Prostate gland (tissue), 2 donors: ENCODE measurements at places on chromosomes 3 and 15. TPM values are rescaled to one million over a fixed set of nuclear protein-coding genes. Genes with fewer than 3 reads are reported as not detected.

- DNase-seq, result no peak
Measured at GRCh38 chr3:29514170-29514569, 233.3 kb downstream of the RBMS3 start.

DNA sequence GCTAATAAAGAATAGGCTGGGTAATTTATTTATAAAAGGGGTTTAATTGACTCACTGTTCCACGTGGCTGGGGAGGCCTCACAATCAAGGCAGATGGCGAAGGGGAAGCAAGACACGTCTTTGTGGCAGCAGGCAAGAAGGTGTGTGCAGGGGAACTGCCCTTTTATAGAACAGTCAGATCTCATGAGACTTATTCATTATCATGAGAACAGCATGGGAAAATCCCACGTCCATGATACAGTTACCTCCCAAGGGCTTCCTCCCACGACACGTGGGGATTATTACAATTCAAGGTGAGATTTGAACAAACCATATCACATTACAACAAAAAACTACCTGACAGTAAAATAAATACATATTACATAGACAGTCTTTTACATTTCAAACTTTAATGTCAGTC, 414.9 kb downstream of the NAALADL2 start:
- DNase-seq, result no peak

DNA sequence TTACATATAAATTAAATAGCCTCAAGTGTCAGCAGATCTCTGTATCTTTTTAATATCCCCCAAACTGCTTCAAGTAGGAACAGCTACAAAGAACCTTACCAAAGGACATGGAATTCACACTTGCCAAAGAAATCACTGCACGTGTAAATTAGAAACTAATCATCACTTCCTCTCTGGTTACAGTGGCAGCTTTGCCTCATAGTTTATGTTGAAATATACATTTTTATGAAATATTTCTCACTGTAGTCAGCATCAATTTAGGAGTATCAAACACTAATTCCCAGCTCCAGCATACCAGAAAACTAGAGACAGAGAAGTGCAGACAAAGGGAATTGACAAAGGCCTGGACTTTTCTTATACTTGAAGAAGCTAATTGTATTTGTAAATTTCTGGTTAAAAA, 260.9 kb downstream of the TIGIT start:
- no peak for DNase-seq

PPP1R14D gene
- not detected for total RNA-seq

- DNase-seq, result no peak
Measured at GRCh38 chr3:129552287-129553050, 9.5 kb downstream of the H1-8 start.

DNA sequence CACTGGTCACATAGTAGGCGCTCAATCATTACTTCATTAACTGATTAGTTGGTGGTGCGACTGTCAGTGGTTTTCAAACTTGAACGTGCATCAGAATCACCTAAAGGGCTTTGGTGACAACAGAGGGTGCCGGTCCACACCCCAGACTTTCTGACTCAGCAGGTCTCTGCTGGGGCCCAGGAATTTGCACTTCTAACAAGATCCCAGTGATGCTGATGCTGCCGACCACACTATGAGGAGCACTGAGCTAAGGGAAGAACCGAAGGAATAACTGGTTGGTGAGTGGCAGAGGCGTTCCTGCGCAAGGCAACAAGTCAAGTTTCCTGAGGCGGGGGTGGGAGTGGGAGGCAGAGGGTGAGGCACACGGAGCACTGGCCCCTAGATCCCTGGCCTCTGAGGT, 18.8 kb downstream of the HAPLN3 start:
- DNase-seq, result no peak

UCN2 gene
- total RNA-seq, result 1.6 TPM

DNA sequence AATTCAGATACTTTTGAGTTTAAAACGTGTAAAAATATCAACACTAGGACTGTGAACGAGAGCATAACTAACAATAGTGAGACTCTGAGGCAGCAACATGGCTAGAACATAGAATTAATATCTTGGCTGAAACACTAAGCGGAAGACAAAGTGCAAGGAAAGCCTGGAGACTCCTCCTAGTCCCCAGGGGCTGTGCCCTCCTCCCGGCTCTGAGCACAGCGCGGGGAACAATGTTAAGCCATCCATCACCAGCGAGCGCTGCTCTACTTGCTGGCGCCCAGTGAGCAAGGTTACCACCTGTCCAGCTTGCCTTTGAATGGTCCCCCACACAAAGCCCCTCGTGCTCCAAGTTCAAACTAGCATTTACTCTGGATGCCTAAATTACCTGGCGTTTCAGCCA, 436.9 kb downstream of the FOXP1 start:
- no peak for DNase-seq

GRCh38 chr3:143737065-143737464, 111.2 kb downstream of the SLC9A9 start:
- no peak for DNase-seq

DNA sequence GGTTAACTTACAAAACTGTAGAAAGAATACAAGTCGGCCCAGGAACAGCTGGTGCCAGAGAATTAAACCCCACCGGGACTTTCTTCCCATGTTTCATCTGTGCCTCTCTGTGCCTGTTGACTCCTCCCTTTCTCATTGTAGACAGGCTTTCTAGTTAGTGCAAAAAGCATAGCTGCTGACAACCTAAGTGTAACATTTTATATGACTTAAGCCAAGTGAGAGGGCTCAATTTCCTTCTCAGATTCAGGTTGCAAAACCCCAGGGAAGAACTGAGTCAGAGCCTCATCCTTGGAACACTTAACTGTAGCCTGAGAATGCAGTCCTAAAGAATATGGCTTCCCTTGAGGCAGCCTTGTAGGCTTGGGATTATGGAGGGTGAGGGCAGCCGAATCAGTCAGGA, 302.5 kb upstream of the AZI2 start:
- DNase-seq, result no peak

- no peak for DNase-seq
Measured at GRCh38 chr15:67601073-67601472, 58.6 kb downstream of the MAP2K5 start.

DNA sequence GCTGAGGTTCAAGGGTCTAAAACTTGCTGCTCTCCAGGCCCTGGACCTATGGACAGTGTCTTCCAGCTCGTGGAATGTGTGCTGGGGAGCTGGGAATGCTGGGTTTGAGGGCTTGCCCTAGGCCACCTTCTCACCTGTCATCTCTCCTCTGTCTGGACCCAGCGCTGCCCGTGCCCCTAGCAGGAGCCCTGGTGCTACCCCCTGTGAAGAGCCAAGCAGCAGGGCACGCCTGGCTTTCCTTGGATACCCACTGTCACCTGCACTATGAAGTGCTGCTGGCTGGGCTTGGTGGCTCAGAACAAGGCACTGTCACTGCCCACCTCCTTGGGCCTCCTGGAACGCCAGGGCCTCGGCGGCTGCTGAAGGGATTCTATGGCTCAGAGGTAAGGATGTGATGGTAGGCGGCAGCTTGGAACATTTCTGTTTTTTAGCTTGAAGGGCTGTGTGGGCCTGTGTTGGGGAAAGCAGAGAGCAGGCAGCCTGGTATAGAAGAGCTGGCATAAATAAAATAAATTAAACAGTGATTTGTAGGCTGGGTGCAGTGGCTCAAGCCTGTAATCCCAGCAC, 5.1 kb downstream of the CHRD start:
- DNase-seq, result no peak

DNA sequence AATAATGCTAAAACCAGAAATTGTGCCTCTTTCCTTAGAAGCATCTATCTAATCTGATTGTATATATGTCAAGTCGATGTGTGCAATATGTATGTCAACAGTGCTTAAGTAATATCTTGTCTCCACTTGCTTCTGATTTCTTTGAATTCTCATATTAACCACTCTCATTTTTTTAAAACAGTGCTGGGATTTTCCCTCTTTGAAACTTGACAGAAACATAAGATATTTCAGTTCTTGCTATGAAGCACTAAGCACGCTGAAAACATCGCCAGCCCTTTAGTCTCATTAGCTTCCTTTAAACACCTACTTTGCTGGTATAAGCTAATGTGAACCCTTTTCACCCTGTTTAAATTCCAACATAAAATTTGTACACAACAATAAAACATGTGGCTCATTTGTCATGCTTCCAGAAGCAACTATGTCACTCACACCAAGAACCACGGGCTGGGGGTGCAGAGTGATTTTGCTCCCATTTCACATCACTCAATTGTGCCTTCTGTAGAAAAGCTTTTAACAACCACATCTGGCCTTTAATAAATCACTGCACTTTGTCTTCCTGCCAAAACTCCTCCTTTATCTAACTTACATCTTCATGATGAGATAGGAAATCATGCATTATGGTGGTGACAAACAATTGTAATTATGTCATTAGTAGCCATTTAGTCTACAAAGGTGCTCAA, 185.2 kb downstream of the FOXP1 start:
- no peak for DNase-seq

- no peak for DNase-seq
Measured at GRCh38 chr3:45134758-45135521, 11.2 kb downstream of the CDCP1 start.

DNA sequence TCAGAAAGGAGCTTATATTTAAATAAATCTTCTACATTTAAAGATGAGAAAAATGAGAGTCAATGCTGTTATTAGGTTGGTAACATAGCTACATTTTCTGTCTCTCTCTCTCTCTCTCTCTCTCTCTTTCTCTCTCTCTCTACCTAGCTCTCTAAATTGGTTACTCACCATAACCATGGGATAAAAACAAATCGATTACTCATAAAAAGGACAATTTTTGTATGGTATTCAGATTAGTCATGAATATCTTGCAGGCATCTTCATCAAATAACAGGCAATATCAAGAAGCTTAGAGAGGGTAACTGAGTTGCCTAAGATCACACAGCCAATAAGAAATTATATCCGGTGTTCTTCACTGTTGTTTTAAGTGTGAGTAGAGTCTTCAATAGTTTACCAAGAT, 81.8 kb upstream of the ALCAM start:
- DNase-seq, result no peak

RGMA gene
- 10.3 TPM for total RNA-seq

PRKCI gene
- 44.6 TPM for total RNA-seq

GRCh38 chr3:42556089-42556632, 25.6 kb downstream of the SEC22C start:
- DNase-seq, result no peak

DNA sequence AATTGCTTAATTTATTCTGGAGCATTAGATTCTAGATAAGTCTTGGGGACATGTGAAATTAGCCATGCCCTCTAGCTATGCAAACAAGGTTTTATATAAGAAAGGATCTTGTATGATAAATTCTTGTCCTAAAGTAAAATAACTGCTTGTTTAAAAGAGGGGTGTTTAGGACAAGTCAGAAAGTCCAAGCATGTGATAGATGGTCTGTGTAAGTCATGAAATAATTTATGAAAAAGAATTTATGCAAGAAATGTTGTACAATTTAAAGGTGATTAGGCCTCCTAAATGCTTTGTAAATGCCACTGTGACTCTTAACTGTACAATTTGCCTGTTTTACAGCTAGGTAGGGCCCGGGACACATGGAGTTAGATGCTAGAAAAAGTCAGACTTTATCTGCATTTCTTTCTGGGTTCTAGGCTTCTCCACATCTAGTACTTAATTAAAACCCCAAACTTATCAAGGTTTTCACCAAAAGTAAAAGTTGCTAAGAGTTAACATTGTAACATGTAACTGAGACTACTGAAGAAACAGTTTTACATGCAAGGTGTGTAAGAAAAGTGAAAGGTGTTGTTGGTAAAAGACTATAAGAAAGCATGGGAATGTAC, 13.2 kb downstream of the LINS1 start:
- no peak for DNase-seq
